ENCODE measurements at places on chromosomes 2 and 18.

DNA sequence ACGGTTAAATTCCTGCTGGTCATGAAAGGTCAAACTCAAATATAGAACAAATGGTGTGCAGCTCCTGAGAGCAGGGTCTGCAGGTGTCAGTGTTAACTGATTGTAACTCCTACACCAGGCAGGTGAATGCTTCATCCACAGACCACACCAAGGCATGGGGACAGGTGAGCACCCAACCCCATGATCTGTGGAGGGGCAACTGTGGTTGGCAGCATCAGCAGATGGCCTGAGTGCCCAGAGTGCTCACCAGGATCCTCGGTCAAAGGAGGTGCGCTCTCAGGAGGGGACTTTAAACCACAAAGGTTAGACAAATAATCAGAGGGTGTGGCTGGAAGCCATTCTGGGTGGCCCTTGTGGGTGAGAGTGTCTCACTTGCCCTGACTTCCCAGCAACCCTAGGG, 44.5 kb downstream of the PTGR3 start:
- DNase-seq, result no peak

GRCh38 chr2:27461118-27461517, 18.9 kb downstream of the KRTCAP3 start:
- DNase-seq, result no peak

- no peak for DNase-seq
Measured at GRCh38 chr2:196365145-196365544, 193.8 kb upstream of the STK17B start.

DNA sequence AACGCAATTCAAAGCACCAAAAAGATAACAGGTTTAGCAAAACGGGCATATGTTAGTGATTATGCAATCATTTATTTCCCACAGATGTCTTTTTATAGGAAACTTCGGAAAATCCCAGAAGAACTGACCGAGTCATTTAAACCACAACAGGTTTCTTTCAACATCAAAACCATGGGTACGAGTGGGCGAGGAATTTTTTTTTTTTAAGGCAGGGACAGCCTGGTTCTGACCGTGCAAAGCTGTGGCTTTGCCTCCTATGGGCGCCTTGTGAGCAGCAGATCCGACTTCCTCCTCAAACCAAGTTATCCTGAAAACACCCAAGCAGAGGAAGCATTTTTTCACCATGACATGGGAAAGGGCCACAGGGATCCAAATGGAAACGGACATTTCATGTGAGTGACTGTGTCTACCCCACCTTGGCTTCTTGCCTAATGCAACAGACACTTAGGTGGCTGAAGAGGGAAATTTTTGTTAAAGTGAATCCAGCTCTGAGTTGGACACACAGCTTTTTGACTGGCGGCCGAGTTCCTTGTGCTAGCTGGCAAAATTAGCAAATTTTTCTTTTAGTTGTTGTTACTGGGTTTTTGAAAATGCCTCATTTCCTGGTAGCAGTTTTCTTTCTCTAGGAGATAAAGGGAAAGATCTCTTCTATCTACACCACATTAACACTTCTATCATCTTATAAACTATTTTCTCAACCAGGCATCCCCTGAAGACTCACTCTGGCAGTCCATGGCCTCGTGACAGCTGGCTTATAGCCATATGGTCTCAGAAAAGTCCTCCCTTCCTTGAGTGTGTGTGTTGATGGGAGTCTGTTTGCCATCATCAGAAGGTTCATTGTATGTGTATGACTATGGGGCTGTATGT, 487.4 kb upstream of the ZEB2 start:
- DNase-seq, result peak; percentile 84

DNA sequence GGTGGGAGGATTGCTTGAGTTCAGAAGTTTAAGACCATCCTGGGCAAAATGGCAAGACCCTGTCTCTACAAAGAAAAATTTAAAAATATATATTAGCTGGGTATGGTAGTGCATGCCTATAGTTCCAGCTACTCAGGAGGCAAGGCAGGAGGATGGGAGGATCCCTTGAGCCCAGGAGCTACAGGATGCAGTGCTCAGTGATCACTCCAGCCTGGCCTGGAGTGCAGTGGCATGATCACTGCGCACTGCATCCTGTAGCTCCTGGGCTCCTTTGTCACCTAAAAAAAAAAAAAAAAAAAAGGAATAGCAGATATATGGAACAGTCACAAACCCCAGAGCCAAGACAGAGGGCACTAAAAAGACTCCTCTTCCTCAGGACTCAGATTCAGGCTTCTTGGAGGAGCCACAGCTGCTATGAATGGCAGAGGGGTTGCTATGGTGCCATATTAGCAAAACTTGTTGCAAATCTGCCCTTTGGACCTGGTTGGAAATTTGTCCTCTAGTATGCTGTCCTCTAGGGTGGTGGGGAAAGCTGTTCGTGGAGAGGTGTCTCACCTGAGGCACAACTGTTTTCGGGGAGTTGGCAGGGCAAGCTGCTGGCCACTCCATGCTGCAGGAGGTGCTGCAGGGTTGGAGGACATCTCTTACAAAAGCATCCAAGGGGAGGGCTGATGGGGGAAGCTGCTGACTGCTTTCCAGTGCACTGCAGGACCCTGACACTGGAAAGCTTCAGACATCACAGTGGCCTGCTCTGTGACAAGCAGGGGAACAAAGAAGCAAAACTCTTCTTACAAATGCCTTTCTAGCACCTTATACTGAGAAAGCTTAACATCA, 22.7 kb downstream of the CYP20A1 start:
- no peak for DNase-seq

DNA sequence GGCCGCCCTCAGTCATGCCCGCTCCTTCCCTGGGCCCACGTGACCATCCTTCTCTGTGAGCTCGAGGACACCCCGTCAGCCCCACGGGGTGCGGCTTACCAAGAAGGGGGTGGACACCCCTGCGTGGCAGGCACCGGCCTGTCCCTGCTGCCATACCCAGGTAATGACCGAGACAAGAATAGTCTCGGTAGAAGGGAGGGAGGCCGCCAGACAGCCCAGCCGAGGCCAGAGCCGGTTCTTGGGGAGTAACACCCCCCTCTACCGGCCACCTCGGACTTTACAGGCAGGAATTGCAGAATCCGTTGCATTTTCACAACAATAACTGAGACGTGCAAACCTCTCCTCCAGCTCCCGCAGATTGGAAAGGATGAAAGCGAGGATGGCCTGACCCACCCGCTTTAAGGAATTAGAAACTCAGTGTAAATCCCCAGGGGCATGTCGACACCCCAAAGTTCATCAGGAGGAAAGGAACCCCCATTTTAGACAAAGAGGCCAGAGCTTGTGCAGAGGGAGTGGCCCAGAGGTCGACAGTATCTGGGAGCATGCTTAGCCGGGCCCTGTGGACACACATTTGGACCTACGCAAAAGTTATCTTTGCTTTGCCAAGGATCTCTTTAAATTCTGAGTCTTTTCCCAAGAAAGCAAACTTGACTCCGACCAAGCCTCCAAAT, 60.1 kb upstream of the GLI2 start:
- DNase-seq, result peak; percentile 80

GRCh38 chr2:160408173-160408958, 85.2 kb downstream of the RBMS1 start:
- DNase-seq, result no peak

DNA sequence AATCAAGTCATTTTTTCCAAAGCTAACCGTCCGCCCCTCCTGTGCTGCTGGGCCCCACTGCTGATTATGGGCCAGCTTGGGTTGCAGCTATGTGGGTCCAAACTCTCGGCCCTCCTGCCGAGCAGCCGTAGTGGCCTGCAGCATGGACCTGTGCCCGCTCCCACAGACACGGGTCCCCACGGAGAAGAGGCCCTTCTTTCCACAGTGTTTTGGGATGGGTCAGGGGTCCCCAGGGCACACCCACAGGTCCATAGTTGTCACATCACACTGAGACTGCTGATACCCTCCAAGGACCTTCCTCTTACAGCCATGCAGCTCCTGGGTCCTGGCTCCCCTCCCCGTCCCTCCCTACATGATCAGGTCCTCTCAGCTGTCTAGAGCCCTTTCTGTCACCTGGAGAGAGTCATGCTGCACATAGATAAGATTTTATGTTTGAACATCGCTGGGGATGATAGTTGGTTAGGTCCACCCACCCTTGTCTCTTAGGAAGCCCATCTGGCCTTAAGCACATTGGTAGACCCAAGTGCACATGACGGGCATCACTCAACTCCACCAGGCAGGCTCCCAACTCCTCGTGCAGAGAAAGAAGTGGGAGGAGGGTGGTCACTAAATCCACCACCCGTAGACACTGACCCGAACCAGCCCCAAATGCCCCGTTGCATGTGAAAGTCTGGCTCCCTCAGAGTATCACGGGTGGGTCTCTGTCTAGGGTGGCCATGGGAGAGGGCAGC, 17.5 kb downstream of the GPR55 start:
- no peak for DNase-seq

- DNase-seq, result no peak
Measured at GRCh38 chr2:99940963-99941362, 201.4 kb downstream of the AFF3 start.

- no peak for DNase-seq
Measured at GRCh38 chr2:4873876-4874593, 818.1 kb upstream of the SOX11 start.

GRCh38 chr2:153761936-153762335, 109.8 kb upstream of the GALNT13 start:
- no peak for DNase-seq

DNA sequence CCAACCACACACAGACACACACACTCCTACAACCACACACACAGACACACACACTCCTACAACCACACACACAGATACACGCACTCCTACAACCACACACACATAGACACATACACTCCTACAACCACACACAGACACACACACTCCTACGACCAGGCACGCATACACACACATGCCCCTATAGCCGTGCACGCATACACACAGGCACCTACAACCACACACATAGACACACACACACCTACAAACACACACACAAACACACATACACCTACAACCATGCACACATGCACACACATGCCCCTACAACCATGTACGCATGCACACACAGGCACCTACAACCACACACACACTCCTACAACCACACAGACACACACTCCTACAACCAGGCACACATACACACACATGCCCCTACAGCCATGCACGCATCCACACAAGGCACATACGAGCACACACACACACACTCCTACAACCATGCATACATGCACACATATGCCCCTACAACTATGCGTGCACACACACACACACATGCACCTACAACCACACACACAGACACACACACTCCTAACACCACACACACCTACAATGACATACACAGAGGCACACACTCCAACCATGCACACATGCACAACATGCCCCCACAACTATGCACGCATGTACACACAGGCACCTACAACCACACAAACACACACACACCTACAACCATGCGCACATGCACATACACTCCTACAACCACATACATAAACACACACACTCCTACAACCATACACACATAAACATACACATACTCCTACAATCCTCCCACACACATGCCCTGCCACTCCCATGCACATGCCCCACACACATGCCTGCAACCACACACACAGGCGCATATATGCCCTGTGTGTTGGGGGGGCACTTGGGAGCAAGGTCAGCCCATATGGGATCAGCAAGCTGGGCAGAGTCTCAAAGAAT, 19.1 kb upstream of the TEX51 start:
- DNase-seq, result no peak

DNA sequence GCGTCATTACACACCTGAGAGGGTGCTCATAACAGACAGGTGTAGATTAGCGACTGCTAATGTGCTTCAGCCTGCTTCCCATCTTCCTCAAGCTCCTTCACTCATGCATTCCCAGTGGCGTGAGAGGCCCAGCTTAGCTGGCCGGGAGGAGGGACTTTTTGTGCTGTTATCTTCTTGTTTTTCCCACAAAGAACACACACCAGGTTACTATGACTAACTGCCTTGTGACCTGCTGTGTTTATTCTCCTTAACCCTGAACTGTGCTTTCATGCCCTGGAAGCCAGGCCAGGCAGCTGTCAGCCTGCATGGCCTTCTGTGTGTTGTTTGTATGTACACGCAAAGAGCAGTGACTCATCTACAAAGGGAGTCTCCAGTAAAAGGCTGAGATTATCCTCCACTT, 143.8 kb downstream of the PIEZO2 start:
- no peak for DNase-seq

- DNase-seq, result no peak
Measured at GRCh38 chr2:29797916-29798315, 123.5 kb downstream of the ALK start.

- DNase-seq, result no peak
Measured at GRCh38 chr2:216480221-216480620, 18.4 kb upstream of the RPL37A start.

DNA sequence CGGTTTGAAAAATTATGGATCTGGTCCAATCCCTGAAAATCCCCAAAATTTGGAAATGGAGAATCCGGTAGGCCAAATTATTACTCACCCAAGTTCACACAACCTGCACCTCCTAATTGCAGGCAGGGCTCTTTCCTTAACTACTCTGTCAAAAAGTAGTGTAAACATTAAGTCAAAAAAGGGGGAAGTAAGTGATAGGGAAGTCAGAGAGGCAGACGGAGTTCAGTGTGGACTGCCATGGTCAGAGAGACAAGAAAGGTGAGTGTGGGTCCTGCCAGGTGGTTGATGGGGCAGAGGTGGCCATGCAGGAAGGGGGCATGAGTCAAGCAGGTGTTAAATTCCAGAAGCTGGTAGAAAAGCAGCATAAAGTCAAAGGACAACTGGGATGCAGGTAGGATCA, 104.7 kb upstream of the STPG4 start:
- DNase-seq, result no peak

- peak; percentile 70 for DNase-seq
Measured at GRCh38 chr2:209472871-209473270, 49.0 kb downstream of the MAP2 start.

GRCh38 chr18:59267503-59268126, 5.6 kb downstream of the RAX start:
- DNase-seq, result peak; percentile 48

DNA sequence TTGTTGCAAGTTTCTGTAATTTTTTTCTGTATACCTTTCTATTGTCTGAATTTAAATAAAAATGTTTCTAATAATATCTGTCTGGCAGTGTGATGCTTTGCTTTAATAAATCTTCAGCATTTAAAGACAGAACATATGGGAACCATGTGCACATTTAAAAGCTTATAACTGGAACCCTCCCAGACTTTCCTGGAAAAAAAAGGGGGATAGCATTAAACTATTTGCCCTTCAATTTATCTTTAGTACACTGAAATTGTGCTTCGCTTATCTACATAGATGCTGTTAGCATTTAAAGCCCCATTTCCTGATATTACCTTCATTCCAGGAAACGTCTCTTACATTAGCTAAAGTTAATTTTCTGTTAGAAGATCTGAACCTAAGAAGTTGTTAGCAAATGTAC, 64.6 kb downstream of the ZC3H6 start:
- no peak for DNase-seq

- no peak for DNase-seq
Measured at GRCh38 chr2:201327678-201328077, 29.5 kb downstream of the FLACC1 start.

- no peak for DNase-seq
Measured at GRCh38 chr2:8094526-8094925, 587.3 kb upstream of the ID2 start.

DNA sequence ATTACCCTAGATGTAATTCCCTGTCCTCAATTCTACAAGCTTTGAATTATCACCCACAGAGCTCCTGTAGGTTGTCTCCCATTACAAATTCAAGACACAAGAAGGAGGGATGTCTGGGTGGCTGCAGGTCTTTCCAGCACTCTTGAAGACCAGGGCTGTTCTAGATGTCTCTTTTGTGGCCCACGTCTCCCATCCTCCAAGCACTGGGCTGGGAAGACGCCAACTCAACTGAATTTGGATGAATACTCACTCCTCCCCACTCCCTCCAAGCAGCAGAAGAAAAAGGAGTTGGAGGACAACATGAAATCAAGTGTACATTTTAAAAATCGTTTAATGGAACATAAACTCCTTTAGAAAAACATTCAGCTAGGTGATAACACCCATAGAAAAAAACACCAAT, 31.2 kb downstream of the SMAD7 start:
- DNase-seq, result no peak
